Cardiac septum (tissue), 1 donor: ENCODE measurements at places on chromosomes 2 and 18. TPM values are rescaled to one million over a fixed set of nuclear protein-coding genes. Genes with fewer than 3 reads are reported as not detected.

DNA sequence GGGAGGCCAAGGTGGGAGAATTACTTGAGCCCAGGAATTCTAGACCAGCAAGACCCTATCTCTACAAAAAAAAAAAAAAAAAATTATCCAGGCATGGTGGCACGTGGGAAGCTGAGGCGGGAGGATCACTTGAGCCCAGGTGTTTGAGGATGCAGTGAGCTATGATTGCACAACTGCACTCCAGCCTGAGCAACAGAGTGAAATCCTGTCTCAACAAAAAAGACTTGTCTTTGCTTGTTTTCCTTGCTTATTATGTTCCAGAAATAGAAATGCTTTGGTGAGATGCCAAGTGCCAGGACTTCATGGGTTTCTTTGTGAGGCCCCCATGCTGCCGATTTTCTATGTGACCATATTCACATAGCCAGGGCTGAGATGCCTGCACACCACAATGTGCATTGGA, 9.0 kb downstream of the DCDC2C start:
- no peak for DNase-seq

DNA sequence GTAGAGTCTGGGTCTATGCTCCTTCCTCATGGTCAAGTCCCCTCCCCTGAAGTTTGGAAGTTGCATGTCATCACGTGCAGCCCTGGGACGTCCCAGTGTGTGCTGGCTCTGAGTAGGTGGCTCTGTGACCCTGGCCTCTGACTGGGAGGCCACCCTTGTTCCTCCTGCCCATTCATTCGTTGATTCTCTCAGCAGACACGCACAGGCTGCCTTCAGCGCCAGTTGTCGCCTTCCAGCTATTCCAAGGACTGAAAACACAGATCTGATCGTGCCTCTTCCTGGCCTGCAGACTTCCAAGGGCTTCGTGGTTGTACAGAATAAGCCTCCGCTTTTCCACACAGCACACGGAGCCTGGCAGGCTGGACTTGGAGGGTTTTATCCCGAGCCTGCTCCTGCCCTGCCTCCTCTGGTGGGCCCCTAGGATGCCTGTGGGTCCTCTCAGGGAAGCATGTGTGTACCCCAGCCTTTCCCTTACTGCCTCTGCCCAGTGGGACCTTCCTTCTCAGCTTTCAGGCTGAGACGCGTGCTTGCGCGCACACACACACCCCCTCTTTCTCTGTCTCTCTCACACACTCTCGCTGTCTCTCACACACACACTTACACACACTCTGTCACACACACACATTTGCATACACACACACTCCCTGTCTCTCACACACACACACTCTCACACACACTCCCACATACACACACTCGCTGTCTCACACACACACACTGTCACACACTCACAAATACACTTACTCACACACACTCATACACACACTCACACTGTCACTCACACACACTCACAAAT, 17.7 kb downstream of the SH3BP4 start:
- DNase-seq = no peak

DNA sequence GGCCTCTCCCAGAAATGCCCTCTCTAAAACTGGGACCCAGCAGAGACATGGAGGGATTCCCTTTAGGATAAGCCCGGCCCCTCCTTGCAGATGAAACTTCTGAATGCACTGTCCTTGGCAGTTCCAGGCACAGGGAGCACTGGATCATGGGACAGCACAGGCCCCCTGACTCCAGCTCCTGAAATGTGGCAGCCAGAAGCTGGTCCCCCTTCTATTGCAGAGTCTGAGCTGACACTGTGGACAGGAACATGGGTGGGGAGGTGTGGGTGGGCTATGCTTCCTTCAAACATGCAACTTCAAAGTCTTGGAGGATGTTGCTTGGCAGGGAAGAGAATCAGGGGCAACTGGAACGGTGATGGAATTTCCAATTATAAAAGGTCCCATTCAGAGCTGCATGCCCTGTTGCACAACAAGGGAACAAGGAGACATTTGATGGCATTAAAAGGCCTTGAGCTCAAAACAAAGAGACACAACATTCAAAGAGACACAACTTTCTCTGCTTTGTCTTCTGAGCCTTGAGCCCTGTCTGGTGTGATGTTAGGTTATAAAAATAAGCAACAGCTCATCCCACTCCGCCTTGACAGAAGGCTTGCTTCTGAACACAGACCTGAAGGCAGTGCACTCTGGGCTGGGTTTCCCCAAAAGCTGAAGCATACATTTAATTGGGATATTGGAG, 239.0 kb downstream of the OSR1 start:
- no peak for DNase-seq

GRCh38 chr2:129936334-129936934, 43.0 kb upstream of the RAB6C start:
- no peak for DNase-seq

DNA sequence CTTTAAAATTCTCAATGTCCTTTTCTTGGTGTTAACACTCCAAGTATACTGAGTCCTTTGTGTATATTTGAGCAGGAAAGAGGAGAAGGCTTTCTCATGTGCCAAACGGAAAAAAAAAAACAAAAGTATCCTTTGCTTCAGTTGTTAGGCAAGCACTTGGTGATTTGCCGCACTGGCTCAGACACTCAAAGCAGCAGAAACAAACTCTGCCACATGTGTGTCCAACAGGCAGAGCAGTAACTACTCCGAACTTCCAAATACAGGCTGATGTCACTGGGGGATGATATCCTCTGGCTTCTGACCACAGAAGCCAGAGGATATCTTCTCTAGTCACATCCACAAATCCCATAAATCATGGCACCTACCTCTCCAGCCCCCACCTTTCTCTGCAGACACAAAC, 108.0 kb upstream of the SALL3 start:
- DNase-seq = no peak

PTPRN gene
- total RNA-seq = 0.97 TPM

KLHL14 gene
- 0.11 TPM for total RNA-seq

ACTG2 gene
- 3.9 TPM for total RNA-seq

CNRIP1 gene
- total RNA-seq = 10.1 TPM
